ENCODE measurements at places on chromosomes 16 and 17.

DNA sequence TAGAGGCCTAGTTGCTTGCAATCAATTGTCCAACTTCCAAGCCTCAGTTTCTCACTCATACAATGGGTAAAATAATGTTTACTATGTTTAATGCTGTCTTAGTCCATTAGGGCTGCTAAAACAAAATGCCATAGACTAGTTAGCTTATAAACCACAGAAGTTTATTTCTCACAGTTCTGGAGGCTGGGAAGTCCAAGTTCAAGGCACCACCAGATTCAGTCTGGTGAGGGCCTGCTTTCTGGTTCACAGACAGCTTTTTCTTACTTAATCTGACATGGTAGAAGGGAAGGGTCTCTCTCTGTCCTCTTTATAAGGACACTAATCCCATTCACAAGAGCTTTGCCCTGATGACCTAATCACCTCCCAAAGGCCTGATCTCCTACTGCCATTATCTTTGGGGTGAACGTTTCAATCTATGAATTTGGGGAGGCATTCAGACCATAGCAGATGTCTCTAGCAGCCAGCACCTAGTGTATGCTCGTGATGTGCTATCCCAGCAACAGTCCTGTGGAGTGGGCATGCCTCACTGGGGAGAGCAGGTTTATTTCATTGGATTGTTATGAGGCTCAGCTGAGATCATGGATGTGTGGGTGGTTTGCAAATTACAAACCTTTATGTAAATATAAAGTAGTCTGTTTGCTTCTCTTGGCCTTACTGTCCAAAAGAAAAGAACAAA lies 25.2 kb downstream of the YPEL2 start:
- no peak for DNase-seq

DNA sequence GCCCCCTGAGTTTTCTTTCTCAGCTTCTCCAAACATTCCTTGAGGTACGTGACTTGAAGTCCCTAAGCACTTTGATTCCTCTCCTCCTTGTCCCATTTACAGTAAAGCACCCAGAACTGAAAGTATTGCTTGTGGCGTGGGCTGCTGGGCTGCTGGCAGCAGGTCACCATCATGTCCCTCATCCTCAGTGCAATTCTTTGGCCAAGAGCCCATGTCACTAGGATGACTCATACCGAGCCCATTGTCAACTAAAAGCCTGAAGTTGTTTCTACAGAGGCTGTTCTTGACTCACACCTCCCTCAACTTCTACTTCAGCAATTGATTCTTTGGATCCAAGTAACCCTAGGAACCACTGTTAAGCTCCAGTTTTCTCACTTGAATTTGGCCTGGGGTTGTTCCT lies 54.3 kb downstream of the KPNA2 start:
- peak; percentile 17 for DNase-seq

DNA sequence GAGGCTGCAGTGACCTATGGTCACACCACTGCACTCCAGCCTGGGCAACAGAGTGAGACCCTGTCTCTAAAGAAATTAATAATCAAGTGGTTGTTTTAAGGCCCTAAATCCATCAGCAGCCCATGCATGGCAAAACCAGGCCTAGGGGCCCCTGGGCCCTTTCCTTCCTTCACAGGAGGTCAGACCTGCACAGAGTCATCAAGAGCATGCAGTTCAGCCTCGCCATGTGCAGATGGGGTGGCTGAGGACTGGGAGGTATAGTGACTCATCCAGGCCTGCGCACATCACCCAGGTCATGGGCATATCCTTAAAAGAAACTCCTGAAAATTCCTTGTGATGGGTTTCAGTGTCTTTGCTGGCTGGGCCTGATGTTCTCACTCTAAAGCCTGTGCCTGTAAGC lies 72.4 kb upstream of the AMZ2 start:
- DNase-seq: no peak

DNA sequence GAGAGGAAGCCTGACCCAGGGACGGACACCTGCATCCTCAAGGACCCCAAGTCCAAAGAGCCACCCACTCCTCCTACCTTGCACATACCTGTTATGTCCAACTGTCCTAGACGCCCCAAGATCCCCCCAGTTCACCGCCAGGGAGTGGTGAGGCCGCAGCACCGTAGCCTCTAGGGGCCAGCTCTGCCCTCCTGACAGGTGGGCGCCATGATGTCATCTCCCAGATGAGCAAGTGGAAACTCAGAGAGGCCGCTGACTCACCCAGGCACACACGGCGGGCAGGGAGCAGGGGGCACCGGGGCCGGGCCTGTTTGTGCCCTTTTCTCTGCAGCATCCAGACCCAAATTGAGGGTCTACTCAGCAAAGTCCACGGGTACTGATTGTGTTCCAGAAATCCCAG lies 4.8 kb upstream of the ZNF469 start:
- DNase-seq: no peak

GRCh38 chr16:15427648-15428239 lies 6.6 kb upstream of the BMERB1 start:
- peak; percentile 43 for DNase-seq

DNA sequence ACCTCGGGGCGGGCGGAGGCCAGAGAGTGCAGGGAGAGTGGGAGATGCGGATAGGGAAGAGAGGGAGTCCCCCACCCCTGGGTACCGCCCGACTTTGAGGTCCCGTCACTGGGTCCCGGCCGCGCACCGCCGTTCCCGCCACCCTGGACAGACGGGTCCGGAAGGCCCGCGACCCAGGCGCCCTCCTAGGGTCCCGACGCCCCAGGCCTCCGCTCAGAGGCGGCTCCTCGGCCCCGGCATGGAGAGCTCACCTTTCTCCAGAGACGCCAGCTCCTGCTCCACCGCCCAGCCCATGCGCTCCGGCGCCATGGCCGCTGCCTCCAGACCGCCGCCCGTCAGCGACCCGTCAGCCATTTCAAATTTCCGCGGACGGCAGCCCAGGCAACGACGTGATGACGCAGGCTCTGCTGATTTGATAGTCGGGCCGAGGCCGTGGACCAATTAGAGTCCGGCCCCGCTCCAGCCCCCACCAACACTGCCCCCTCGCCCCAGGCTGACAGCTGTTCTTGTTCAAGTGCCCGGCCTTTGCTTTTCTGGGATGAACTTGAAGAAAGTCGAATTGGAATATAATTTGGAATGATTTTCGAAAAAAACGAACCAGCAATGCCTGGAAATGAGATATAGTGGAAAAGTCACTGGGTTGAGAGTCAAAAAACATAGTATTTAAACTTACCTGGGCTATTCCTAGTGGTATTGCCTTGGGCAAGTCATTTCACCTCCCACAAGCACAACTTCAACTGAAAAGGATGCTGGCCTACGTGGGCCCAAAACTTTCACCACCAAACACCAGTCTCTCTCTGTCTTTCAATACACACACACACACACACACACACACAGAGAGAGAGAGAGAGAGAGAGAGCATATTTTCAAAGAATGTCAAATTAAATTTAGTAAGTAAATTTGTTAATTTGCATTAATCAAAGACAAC lies at the start of gene SHCBP1:
TSS of gene SHCBP1 (minus strand) at position 374 of the 928 bp plus-strand sequence. CDS start at position 354, 20 bp downstream.
- DNase-seq: peak; percentile 60

- no peak for DNase-seq
Measured at GRCh38 chr17:17994271-17995069, 21.8 kb downstream of the DRC3 start.

- DNase-seq: no peak
Measured at GRCh38 chr16:16019488-16019887, 70.1 kb downstream of the ABCC1 start.

GRCh38 chr17:78313735-78314648 lies 45.9 kb downstream of the SOCS3 start:
- DNase-seq: peak; percentile 79

GRCh38 chr17:44599298-44600175 lies 42.3 kb downstream of the FZD2 start:
- no peak for DNase-seq

- peak; percentile 63 for DNase-seq
Measured at GRCh38 chr17:64441772-64442540, 7.0 kb upstream of the MILR1 start.

DNA sequence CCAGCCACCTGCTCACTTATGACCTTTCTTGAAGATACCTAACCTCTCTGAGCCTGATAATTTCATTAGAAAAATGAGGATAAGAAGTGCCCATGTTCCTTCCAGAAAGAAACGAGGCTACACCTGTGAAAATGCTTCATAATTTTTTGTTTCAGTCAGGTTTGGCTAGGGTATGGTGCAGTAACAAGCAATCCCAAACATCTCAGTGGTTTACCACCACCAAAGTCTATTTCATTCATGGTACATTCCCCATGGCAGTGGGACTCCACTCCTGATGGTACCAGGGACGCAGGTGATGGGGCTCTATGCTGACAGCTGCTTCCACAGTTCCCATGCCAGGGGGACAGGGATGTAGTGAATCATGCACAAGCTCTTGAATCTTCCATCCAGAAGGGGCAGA lies 147.6 kb upstream of the CES5A start:
- DNase-seq: no peak

GRCh38 chr17:7750321-7750821 lies 32.8 kb downstream of the DNAH2 start:
- DNase-seq: no peak

DNA sequence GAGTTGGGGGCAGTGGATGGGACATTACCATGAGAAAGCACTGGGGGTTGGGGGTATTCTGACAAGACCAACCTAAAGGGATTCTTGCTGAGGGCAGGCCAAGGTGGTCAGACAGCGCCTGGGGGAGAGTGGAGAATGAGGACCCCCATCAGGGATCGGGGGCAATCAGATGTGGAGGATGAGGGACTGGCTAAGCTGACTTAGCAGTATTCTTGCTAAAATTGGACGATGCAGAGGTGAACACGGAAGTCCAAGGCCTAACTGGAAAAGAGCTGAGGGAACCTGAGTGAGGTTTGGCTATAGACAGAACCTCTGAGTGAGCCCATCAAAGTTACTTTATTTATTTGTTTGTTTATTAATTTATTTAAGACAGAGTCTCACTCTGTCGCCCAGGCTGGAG lies 9.2 kb downstream of the QPRT start:
- DNase-seq: no peak

- DNase-seq: peak; percentile 83
Measured at GRCh38 chr17:40168262-40168832, 8.9 kb upstream of the RAPGEFL1 start.

DNA sequence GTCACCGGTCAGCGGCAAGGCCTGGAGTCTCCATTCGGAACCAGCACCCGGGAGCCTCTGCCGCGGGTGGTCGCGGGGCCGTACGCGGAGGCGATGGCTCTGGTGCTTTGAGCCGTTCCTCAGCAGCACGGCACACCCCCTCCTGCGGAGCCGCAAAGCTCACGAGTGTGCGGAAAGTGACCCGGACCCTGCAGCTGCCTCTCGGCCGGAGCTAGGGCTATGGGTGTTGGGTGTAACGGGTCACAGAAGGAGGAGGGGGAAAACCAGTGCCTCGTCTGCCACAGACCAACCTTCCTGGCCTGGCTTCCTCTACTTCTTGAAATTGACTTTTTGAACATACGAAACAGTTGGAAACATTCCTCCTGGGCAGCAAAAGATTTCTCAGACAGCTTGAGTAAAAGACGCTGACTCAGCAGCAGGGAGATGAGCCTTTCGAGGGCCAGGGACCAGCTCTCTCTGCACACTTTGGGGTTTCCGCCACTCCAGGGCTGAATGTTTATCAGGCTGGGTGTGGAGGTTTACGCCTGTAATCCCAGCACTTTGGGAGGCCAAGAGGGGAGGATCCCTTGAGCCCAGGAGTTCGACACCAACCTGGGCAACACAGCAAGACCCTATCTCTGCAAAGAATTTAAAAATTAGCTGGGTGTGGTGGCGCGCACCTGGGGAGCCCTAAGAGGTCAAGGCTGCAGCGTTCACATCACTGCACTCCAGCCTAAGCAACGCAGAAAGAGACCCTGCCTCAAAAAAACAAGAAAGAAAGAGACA lies 26.4 kb upstream of the PITPNA start:
- no peak for DNase-seq

DNA sequence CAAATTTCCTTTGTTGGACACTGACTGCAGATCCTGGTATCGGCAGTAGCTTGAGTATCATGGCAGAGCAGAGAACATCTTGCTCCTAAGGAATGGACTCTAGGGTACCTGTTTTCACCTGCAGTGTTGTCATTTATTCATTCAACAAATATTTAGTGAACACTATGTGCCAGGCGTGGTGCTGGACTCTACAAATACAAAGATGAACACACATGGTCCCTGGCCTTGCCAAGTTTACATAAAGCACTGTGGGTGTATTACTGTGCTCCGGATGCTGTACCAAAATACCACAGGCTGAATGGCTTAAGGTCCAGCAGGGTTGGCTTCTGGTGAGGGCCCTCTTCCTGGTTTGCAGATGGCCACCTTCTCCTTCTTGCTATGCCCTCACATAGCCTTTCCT lies 14.2 kb upstream of the CCR7 start:
- no peak for DNase-seq

- DNase-seq: no peak
Measured at GRCh38 chr17:17361543-17361866, 58.3 kb downstream of the NT5M start.

DNA sequence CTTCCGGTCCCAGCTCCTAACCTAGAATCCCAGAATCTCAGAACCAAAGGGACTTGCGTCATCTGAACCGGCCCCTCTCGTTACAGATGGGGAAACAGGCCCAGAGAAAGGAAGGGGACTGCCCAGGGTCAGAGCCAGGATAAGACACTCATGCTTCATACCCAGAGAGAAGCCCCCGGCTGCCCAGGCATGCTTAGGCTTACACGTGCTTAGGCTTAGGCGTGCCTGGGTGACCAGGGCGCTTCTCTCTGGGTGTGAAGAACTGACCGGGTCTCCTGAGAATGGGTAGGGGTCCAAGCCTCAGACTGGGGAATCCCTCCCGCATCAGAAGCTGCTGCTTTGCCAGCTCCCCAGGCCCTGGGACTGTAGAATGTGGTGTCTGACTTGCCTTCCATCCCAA lies 29.9 kb upstream of the DNAI2 start:
- DNase-seq: no peak

DNA sequence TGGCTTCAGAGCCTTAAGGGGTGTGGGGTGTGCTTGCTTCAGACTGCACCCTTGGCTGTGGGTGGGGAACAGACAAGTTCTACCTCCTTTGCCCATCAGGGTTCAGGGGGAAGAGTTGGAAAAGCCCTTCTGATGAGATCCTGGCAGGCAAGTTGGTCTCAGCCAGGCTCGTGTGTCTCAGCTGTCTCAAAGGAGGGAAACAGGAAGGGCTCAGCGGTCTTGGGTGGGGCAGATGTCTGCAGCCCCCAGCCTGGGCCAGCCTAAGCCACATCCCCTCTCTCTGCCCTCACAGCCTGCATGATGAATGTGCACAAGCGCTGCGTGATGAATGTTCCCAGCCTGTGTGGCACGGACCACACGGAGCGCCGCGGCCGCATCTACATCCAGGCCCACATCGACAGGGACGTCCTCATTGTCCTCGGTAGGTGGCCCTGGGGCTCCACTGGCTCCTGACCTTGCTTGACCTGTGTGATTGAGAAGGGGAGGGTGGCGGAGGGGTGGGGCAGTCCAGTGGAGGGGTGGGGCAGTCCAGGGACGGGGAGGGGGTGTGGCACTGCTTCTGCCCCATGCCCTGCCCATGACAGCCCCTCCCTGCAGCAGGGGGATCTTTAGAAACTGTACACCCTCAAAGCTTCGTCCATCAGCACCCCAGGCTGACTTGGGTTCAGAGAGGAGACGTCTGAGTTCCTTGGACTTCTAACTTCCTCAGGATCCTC lies 199.5 kb downstream of the PRKCB start:
- DNase-seq: peak; percentile 22
